ENCODE measurements at places on chromosomes 5 and 9.

DNA sequence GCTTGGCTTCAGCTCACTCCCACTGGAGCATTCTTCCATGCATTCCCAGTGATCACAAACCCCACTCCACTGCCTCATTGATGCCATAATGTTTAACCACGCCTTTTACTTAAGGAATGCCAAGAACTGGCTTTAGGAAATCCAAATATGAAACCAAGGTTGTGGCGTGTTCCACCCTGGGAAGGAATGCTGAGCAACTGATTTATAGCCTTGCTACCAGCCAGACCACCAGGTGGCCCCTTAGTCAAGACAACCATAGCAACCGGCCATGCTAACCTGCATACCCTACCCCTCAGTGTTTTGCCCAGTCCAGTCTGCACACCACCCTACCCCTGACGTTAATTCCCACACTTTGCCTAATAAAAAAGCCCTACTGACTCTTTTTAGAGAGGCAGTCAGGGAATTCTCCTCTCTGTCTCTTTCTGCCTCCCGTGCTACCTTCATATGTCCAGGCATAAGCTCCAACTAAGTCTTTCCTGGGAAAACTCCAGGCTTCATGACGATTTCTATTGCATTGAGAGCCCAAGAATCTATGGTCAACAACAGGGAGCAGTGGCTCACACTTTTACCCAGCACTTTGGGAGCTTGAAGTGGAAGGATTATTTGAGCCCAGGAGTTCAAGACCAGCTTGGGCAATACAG lies 27.0 kb upstream of the PRRC2B start:
- no peak for DNase-seq

DNA sequence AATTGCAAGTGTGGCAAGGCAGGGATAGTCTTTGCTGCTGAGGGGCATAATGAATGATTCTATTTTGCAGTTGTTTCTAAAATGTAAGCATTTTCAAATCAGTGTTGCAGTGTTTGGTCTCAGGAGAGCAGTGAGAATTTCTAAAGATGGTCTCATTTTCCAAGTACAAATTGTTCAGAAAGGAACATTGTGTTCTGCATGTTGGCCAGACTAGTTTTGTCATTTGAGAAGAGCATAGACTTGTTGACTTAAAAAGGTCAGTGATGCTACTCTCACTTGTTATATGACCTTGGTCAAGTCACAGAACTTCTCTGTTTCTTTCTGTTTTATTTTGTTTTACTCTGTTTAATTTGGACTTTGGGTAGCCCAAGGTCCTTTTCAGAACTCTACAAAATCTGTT lies 344.6 kb downstream of the OSTF1 start:
- DNase-seq, result no peak

DNA sequence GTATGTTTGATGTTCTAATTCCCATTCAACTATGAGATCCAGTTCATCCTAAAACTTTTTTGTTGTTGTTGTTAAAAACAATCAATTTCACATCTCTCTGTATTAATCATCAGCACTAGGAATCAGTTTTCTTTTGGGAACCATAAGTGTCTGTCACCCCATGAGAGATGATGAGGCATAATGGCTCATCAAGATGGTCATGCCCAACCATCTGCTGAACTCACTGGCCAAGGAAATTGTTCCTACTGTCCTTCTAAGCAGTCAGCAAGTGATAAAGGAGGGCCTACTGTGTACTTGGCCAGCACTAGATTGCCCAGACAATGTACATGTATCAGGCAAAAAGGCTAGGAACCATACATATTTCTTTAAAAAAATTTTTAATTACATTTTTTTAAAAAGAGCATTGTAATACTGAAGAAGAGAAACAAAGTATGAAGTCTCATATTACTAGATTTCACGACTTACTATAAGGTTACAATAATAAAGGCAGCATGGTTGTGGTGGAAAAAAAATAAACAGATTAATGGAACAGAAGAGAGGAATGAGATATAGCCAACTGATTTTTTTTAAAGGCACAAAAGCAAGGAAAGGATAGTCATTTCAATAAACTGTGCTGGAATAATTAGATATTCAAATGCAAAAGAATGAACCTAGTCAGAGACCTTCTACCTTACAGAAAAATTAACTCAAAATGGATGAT lies 458.3 kb downstream of the SPOCK1 start:
- DNase-seq, result no peak

DNA sequence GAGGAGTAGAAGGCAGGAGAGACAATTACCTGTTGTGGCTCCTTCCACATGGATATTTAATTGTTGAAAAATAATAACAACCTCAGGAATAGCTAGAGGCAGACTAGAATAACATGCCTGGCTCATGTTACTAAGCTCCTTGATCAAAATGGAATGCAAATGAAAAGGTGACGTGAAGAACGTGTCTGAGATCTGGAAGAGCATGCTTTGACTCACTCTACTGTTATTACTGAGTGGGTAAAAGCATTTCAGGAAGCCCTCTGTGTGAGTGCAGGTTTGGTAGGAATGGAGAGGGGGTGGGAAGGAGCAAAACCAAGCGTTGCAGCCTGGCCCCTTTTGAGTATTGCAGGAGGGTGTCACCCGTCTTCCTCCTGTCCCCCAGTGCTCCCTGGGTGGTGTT lies 84.8 kb downstream of the EQTN start:
- DNase-seq, result no peak
